ENCODE measurements at places on chromosomes 2 and 18. TPM values are rescaled to one million over a fixed set of nuclear protein-coding genes. Genes with fewer than 3 reads are reported as not detected.

GRCh38 chr2:239302808-239303557 is 97.8 kb downstream of the HDAC4 start:
- no peak for DNase-seq

Gene CCL20
- not detected for total RNA-seq

Gene NLRC4
- total RNA-seq, result not detected

GRCh38 chr2:130341562-130342019 is 1.1 kb upstream of the IMP4 start:
- no peak for DNase-seq

- peak; percentile 95 for DNase-seq
Measured at GRCh38 chr18:987325-988186, 82.9 kb downstream of the ADCYAP1 start.

GRCh38 chr2:111111101-111111755 is 9.5 kb upstream of the BCL2L11 start:
- no peak for DNase-seq

Gene WNT6
- 2.6 TPM for total RNA-seq

DNA sequence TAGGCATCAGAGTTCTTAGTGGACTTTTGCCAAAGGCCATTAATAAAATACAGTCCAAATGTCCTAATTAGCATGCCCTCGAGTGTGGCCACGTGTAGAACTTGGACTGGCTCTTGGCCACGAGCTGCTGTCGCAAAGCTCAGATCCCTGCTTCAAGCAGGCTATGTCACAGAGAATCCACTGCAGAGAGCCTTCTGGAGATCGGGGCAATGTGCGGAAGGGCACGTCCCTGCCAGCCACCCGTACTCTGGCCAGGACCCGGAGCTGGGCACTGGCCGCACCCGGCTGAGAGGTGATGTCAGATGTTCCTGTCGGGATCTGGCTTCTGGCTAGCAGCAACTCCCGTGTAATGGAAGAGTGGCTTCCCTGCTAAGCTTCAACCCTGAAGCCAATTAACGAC is 432.7 kb upstream of the ID2 start:
- DNase-seq, result no peak

DNA sequence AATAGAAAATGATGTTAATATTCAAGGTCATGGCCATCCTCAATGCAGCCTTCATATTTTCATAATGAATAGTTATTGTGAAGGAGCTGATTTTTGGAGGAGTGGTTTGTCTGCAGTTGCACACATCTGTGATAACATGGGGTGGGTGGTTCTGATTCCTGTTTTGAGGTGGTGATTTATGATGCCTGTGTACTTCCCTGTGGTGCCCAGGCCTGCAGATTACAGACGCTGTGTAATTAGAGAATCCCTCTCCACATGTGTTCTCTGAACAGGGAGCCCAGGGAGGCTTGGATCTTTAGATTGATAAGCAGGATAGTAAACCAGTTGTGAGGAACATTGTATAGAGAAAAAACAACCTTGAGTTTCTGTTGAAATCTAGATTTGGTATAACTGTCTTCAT is 117.5 kb downstream of the AGAP1 start:
- no peak for DNase-seq

Gene SCN3A
- total RNA-seq, result 1.4 TPM

GRCh38 chr2:222569826-222570225 is 86.1 kb downstream of the FARSB start:
- peak; percentile 29 for DNase-seq

DNA sequence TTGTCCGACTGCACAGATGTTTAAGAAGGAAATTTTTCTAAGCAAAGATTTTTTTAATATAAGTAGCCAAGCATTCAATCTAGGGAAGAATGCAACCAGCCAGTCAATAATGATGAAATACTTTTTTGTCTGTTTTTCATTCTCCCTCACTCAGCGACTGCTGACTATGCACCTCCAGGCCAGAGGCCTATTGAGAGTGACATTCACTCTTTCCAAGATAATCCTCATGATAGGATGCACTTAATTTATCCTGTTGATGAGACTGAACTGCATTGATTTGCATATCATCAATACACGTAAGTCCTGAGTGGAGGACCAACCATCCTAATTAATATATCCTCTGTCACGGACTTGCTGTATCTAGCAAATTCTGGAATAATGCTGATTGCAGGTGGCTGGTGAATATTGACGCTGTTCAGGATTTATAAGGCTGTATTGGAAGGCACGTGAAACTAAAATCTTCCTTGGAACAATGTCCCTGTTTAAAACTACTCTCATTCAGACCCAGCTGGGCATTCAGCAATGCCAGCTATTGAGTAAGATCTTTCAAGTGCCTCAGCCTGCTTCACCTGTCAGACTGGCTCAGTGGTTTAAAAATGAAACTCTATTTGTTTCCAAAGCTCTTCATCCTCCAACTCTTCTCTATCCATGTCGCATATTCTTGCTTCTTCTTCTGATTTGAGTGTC is 142.2 kb downstream of the MAP2 start:
- DNase-seq, result no peak

DNA sequence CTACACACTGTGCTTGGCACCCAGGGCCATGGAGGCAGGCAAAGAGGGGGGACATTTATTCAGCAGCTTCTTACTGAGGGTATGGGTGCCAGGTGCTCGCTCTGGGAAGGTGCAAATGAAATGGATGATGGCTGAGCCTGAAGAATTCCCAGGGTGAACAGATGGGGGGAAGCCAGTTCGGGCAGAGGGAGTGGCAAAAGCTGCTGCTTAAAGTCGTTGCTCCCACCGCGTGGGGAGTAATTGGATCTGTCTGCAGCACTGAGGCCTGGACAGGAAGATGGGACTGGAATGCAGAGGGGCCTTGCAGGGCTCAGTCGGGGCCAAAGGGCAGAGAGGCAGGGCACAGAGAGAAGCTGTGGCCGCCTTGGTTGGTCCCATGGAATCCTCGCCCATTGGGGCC is 51.2 kb downstream of the NEDD4L start:
- DNase-seq, result no peak

Gene DUSP2
- total RNA-seq, result 0.95 TPM

Gene RAPGEF4
- total RNA-seq, result 0.62 TPM

Gene SRBD1
- total RNA-seq, result 9.5 TPM

- no peak for DNase-seq
Measured at GRCh38 chr18:68461481-68462018, 253.4 kb downstream of the TMX3 start.

GRCh38 chr18:31101183-31102024 is 817 bp downstream of the DSC2 start:
- no peak for DNase-seq

GRCh38 chr18:40413160-40413559 is 1541.9 kb upstream of the PIK3C3 start:
- peak; percentile 14 for DNase-seq

Gene PSTPIP2
- total RNA-seq, result 9.1 TPM
